ENCODE measurements at places on chromosomes 1 and 21. TPM values are rescaled to one million over a fixed set of nuclear protein-coding genes. Genes with fewer than 3 reads are reported as not detected.

Gene SLC25A34
- total RNA-seq = 0.13 TPM

Gene APOBEC4
- total RNA-seq = not detected

Gene TCHHL1
- not detected for total RNA-seq

Gene SPATA1
- total RNA-seq = 0.72 TPM

Gene ZNF683
- not detected for total RNA-seq

Gene IL10
- not detected for total RNA-seq

Gene SH2D1B
- 0.15 TPM for total RNA-seq

Gene KRTAP10-5
- total RNA-seq = not detected

Gene PLEKHA6
- total RNA-seq = 23.1 TPM

Gene LCE1A
- not detected for total RNA-seq

Gene KCNK2
- 0.22 TPM for total RNA-seq

Gene GPR52
- total RNA-seq = not detected

Gene DMRTA2
- 0.15 TPM for total RNA-seq

Gene ARMH1
- total RNA-seq = 0.54 TPM

Gene LRRC8D
- total RNA-seq = 44.0 TPM

Gene NEK2
- 40.4 TPM for total RNA-seq

Gene DIRAS3
- total RNA-seq = 1.2 TPM

Gene PROK1
- total RNA-seq = not detected

Gene HMGCS2
- total RNA-seq = not detected

Gene C1orf50
- 4.6 TPM for total RNA-seq

Gene FAM131C
- 15.5 TPM for total RNA-seq

Gene ETV3L
- total RNA-seq = not detected

Gene SPRR2F
- total RNA-seq = not detected

Gene SPTA1
- total RNA-seq = not detected

Gene TRMT1L
- 10.7 TPM for total RNA-seq

Gene S100A12
- total RNA-seq = not detected

Gene EPHA8
- total RNA-seq = not detected

Gene PCNX2
- total RNA-seq = 13.1 TPM

Gene KRTAP13-2
- total RNA-seq = not detected

Gene CLDN17
- not detected for total RNA-seq

Gene EFNA4
- total RNA-seq = 7.3 TPM

Gene FCGR2B
- not detected for total RNA-seq

Gene PDE9A
- 1.2 TPM for total RNA-seq

Gene PALMD
- 0.57 TPM for total RNA-seq

Gene HJV
- not detected for total RNA-seq

Gene OR2L5
- total RNA-seq = not detected

Gene WDR26
- 39.5 TPM for total RNA-seq

Gene RGS7
- total RNA-seq = 0.03 TPM

Gene TSPAN2
- total RNA-seq = 1.8 TPM

Gene TCHH
- total RNA-seq = 0.26 TPM

Gene ERICH3
- not detected for total RNA-seq

Gene HOOK1
- 0.39 TPM for total RNA-seq

All from A549 treated with DMSO at 1 μM for 4 hours (cell line).